ENCODE measurements at places on chromosomes 1 and 21.

- DNase-seq: no peak
Observed at GRCh38 chr1:160630523-160631451, 16.1 kb downstream of the SLAMF1 start.

- no peak for DNase-seq
Observed at GRCh38 chr1:151949371-151950193, 40.3 kb upstream of the THEM4 start.

DNA sequence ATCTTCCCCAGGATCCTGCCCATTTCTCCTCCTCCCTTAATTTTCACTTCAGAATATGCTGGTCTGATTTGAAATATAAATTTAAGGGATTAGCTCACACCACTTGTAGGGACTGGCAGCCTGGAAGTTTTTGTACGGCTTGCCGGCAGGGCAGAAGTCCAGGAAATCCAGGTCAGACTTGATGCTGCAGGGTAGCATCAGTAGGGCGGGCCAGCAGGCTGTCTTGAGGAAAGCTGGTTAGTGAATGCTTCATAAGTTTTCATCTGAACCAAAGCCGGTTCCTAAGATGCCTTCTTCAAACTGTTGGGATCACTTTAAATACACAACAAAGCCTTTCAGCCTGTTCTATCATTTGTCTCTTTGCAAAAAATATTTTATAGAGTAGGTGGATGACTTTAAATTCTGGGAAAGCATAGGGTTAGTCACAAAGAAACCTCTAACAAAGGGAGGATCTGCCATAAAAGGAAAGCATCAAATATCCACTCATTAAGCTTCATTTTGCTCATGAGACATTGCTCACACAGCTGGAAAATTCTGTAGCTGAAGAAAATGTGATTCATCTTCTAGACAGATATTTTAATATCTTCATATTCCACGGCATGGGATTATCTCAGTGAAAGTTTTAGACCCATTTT is 90.7 kb upstream of the GFI1 start:
- peak; percentile 61 for DNase-seq

GRCh38 chr1:183914276-183914675 is 109.4 kb downstream of the RGL1 start:
- DNase-seq: peak; percentile 79

GRCh38 chr21:32278103-32278502 is 746 bp downstream of the MIS18A start:
- peak; percentile 21 for DNase-seq

- peak; percentile 77 for DNase-seq
Observed at GRCh38 chr1:205091043-205091740, 6.9 kb upstream of the TMEM81 start.

DNA sequence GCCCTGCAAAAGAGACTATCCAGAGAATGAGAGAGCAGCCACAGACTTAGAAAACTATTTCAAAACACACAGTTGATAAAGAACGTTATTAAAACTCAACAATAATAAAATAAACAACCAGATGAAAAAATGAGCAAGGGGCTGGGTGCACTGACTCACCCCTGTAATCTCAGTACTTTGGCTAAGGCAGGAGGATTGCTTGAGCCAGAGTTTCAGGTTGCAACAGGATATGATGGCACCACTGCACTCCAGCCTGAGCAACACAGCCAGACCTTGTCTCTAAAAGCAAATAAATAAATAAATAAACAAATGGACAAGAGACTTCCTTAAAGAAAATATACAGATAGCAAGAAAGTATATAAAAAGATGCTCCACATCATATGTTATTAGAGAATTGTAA is 144.6 kb downstream of the LRRIQ3 start:
- DNase-seq: no peak

- no peak for DNase-seq
Observed at GRCh38 chr1:230230273-230230672, 163.2 kb downstream of the GALNT2 start.

GRCh38 chr21:32055305-32055704 is 182.5 kb downstream of the HUNK start:
- no peak for DNase-seq

- DNase-seq: peak; percentile 11
Observed at GRCh38 chr1:30872033-30872947, 36.3 kb downstream of the SDC3 start.

- no peak for DNase-seq
Observed at GRCh38 chr1:182118851-182119250, 57.3 kb upstream of the ZNF648 start.

GRCh38 chr1:59687081-59687480 is 127.7 kb upstream of the HOOK1 start:
- DNase-seq: no peak

- DNase-seq: no peak
Observed at GRCh38 chr1:169325117-169325516, 42.5 kb downstream of the NME7 start.

GRCh38 chr1:10916991-10917390 is 95.5 kb upstream of the TARDBP start:
- no peak for DNase-seq

DNA sequence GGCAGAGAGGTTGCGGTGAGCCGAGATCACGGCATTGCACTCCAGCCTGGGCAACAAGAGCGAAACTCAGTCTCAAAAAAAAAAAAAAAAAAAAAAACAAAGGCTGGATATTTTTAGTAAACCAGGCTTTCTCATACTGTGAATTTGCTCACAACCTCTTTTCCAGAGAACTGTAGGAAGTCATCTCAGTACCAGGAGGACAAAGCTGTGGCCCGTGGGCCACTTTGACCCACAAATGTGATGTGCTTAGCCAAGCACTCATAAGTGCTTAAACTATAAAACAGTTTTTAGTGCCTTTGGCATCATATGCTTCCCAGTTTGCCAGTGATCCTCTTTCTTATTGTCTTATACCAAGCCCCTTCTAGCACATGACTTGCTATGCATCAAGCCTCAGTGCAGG is 46.5 kb downstream of the RNF11 start:
- DNase-seq: no peak

DNA sequence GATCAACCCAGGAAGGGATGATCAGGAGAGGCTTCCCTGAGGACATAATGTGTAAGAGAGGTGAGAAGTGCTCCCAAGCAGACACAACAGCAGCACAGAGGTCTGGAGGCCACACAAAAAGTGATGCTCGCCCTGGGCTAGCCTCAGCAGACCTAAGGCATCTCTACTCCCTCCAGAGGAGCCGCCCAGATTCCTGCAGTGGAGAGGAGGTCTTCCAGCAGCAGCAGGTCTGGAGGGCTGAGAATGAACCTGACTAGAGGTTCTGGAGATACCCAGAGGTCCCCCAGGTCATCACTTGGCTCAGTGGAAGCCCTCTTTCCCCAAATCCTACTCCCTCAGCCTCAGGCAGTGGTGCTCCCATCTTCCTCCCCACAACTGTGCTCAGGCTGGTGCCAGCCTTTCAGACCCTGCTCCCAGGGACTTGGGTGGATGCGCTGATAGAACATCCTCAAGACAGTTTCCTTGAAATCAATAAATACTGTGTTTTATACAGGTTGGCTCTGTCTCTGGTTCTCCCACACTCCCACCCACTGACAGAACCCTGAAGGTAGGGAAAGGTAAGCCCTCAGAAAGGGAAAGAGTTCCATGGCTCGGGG is 5.0 kb downstream of the GJB3 start:
- no peak for DNase-seq

DNA sequence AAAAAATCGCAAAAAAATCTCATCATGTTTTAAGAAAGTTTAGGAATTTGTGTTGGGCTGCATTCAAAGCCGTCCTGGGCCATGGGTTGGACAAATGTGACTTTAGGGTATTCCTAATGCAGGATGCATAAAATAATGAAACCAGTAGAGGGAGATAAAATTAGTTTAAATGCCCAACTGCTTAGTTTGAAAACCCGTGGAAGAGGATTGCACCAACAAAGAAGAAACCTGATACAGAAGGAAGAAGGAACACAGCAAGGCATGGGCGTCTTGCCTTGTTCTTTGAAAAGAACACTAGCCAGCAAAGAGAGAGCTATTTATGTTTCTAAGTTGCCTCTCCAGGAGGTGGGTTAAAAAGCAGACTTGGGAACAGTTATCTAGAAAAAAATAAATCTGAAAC is 37.9 kb downstream of the WDR3 start:
- peak; percentile 61 for DNase-seq

- DNase-seq: no peak
Observed at GRCh38 chr1:16046842-16047241, 3.3 kb downstream of the CLCNKB start.

DNA sequence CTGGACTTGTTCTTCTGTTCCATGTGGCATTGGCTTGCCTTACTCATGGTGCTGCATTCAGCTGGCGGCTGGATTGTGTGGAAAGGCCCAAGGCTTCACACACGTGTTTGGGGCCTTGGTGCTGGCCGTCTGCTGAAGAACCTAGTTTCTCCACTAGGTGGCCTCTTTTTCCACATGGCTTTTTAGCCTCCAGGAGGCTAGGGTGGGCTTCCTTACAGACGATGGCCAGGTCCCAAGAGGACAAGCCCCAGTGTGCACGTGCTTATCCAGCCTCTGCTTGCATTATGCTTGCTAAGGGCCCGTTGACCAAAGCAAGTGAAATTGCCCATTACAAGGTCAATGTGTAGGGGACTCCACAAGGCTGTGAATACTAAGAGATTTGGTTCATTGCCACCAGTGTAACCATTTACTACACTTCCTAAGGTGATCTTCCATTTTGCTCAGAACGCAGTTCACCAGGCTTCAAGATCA is 47.5 kb upstream of the FOXO6 start:
- peak; percentile 49 for DNase-seq

GRCh38 chr1:228373004-228373680 is 33.5 kb downstream of the TRIM11 start:
- no peak for DNase-seq

DNA sequence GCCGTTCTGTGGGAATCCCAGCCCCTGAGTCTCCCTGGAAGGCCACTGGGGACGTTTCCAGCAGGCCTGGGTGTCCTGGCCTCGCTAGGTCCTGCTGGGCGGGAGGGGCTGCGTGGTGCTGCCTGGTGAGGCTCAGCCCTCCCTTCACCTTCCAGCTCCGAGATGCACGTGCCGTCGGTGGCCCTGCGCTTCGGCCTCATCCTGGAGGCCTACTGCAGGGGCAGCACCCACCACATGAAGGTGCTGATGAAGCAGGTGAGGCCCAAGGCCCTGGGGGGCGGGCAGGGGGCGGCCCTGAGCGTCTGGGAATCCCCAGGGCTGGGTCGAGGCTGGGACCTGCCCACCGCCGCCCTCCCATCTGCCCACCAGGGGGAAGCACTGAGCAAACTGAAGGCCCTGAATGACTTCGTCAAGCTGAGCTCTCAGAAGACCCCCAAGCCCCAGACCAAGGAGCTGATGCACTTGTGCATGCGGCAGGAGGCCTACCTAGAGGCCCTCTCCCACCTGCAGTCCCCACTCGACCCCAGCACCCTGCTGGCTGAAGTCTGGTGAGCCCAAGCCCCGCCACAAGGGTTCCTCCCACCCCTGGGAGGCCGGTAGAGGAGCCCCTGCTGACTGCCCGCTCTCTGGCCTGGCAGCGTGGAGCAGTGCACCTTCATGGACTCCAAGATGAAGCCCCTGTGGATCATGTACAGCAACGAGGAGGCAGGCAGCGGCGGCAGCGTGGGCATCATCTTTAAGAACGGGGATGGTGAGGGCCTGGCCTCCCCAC is 70.3 kb downstream of the PIK3CD start:
- DNase-seq: no peak

- peak; percentile 14 for DNase-seq
Observed at GRCh38 chr1:199550199-199551065, 477.1 kb upstream of the NR5A2 start.

DNA sequence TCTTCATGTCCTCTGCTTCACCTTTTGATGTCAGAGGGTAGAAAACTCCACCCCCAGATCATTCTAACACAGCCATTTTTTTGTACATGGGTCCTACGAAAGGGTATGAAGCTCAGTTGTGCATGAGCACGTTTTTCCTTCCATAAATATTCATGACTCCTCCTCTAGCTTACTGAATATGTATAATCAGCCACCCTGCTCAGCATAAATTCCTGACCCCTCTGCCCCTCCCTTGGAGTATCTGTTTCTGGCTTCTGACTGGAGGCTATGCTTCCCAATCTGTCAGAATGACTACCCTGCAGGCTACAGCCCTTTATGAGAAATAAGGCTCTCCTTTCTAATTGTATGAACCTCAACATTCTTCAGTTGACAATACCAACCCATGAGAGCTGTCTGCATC is 42.8 kb upstream of the PARP1 start:
- DNase-seq: no peak

DNA sequence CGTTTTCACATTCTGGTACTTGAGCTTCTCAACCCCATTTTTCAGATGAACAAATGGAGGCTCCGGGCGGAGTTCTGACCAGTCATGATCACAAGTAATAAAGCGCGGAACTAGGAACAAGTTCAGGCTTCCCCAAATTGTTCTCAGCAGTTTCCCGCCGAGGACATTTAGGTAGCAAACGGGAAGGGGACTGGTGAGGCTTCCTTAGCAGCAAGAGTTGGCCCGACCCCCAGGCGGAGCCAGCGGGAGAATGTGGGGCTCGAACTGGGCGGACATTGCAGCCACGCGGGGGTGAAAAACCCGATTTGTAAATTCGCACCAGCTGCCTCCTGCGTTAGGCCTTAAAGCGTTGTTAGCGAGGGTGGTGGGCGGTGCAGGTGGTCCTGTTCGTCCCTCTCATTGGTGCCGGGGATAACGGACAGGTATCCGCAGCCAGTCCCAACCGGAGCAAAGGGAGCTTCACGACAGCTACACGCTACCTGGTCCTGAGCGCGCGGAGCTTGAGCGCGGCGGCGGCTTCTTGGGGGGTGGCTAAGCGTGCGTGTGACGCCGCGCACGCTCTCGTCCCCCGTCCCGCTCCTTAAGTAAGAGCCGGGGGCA is 15.3 kb downstream of the SEMA6C start:
- peak; percentile 81 for DNase-seq

DNA sequence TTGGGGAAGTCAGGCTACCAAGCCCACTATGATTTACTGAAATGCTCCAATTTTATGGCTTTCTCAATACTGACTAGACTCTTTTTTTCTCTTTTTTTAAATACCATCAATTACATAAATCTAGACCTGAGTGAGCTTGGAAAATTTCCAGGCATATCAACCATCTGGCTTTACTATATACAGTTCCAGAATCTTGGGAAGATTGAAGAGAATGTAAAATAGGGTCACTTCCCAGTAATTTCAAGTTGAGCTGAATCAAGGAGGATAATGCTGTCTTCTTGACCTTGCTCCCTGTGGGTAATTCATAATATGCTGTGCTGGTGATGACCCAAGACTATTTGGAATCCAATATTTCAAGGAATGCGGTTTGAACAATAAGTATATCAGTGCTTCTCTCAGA is 108.1 kb downstream of the MAP3K21 start:
- no peak for DNase-seq

DNA sequence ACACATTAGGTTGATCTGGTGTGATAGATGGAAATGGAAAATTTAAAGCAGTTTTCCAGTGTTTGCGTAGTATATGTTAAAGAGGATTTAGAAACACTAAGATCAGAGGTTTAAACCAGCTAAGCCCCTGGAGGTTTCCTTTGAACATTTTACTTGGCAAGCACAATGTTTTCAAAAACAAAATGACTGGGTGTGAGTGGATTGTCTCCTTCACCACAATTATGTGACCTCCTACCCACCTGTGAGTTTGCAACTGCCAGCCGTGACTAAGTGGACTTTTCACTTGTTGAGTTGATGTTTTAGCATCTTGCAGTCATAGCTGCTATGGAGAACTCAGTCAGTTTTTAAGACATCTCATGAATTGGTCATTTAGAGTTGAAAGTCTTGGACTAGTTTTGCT is 4.7 kb downstream of the CCDC190 start:
- DNase-seq: peak; percentile 99

- no peak for DNase-seq
Observed at GRCh38 chr1:240128366-240128765, 36.7 kb downstream of the FMN2 start.

Measured in fibroblast of mammary gland (primary cell).